ENCODE measurements at places on chromosomes 13 and 19.

GRCh38 chr13:77028202-77028601, 1.2 kb upstream of the FBXL3 start:
- no peak for DNase-seq

- DNase-seq, result no peak
These were observed 939.2 kb upstream of the ATXN8OS start for GRCh38 chr13:69168436-69168835.

- DNase-seq, result peak; percentile 74
These were observed 67.7 kb upstream of the STARD13 start for GRCh38 chr13:33353210-33353609.

DNA sequence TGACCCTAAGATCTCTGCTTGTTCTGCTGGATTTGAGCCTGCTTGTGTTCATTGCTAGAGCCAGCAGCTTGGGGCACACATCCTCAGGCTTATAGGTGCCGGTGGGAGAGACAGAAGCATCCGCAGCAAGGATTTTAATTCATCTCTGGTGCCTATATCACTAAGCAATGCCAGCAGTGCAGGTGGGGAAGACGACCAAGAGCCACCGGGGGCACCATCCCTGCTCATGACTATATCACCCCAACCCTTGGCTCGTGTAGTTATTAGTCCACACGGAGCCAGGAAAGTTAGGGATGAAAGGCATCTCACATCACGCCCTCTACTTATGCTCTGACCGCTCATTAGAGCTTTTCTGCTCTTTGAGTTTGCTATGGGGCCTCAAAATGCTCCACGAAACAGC, 298.2 kb downstream of the DCLK1 start:
- DNase-seq, result no peak

DNA sequence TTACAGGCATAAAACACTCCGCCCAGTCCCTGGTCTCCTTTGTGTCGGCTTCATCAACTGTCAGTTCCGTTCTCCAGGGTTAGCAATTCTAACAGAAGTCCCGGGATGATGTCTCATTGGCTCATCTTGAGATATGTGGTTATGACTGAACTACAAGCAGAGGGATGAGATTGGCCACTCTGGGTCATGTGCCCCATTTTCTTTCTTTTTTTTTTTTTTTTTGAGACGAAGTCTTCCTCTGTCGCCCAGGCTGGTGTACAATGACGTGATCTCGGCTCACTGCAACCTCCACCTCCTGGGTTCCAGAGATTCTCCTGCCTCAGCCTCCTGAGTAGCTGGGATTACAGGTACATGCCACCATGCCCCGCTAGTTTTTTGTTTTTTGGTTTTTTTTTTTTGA, 95.4 kb upstream of the MRI1 start:
- DNase-seq, result no peak

DNA sequence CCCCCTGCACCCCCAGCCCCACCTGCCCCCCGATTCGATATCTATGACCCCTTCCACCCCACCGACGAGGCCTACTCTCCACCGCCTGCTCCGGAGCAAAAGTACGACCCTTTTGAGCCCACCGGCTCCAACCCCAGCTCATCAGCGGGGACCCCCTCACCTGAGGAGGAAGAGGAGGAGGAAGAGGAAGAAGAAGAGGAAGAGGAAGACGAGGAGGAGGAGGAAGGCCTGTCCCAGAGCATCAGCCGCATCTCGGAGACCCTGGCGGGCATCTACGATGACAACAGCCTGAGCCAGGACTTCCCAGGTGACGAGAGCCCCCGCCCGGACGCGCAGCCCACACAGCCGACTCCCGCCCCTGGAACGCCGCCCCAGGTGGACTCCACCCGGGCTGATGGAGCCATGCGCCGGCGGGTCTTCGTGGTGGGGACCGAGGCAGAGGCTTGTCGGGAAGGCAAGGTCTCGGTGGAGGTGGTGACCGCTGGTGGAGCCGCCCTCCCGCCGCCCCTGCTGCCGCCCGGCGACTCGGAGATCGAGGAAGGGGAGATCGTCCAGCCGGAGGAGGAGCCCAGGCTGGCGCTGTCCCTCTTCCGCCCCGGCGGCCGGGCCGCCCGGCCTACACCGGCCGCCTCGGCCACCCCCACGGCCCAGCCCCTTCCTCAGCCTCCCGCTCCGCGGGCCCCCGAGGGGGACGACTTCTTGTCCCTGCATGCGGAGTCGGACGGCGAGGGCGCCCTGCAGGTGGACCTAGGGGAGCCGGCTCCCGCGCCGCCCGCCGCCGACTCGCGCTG, 9.2 kb downstream of the SCAF1 start:
- no peak for DNase-seq

- peak; percentile 75 for DNase-seq
These were observed 2.4 kb upstream of the ARGLU1 start for GRCh38 chr13:106570299-106570852.

DNA sequence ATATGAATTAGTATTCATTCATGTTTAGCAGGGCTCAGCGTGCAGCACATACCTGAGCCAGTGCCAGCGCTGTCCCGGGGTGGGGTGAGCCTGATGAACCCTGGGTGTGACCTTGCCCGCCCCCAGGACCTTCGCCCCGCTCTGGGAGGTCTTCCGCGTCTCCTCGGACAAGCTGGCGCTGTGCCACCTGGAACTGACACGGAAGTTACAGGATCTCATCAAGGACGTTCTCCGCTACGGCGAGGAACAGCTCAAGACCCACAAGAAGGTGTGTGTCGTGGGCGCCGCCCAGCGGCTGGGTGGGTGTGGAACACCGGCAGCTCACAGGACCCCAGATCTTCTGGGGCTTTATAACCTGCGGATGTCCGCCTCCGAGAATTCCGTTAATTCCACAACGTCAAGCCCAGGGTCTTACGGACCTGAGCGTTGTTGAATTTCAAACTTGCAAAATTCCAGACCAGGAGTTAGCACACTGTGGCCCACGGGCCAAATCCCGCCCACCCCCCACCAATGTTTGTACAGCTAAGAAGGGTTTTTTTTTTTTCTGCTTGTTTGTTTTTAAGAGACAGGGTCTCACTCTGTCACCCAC, 15.4 kb downstream of the FCHO1 start:
- peak; percentile 93 for DNase-seq

DNA sequence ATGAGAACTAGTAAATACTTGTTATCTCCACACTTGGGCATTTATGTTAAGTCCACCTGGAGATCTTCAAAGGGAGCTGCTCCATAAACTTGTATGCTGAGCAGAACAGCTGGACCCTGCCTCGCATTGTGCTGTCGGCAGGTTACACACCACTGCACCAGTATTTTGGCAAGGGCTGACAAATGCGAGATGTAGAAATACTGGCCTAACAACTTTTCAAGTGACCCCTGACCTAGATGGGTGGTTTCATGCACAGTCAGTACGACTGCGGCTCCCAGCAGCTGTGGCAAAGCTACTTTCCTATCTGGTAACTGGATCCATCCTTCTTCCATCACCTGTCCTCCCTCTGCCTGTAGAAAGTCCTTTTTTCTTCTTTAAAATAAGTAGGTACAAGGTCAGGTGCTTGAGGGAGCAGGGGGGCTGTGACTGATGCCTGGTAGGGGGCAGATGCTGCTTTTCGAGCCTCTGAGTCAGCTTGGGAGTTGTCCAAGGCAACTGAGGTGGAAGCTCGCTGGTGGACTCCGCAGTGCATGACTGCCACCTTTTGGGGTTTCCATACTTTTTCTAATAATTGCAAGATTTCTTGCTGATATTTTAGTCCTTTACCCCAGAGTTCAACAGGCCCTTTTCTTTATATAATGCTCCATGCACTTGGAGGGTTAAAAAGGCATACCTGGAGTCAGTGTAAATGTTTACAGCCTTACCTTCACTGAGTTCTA, 86.8 kb downstream of the SLC25A15 start:
- no peak for DNase-seq

DNA sequence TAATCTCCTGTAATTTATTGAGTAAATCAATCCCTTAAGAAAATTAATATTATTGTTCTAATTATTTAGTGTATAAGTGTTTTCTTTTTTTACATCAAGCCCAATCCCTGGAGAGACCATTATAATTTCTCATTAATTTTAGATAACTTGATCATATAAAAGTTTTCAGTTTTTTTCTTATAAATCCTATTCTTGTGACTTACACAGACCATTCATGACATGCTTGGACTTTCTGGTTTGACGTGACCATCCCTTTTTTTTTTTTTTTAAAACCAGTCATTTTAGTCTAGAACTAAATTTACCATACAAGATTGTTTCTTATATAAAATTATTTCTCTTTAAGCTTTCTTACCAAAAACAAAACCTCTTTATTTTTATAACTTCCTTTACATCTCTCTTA, 5.4 kb upstream of the MTRF1 start:
- peak; percentile 57 for DNase-seq

- no peak for DNase-seq
These were observed 23.3 kb downstream of the IL12RB1 start for GRCh38 chr19:18063463-18063862.

GRCh38 chr13:69389899-69390298, 717.7 kb upstream of the ATXN8OS start:
- peak; percentile 71 for DNase-seq

GRCh38 chr13:42041011-42041683, 7.3 kb upstream of the DGKH start:
- DNase-seq, result peak; percentile 63

DNA sequence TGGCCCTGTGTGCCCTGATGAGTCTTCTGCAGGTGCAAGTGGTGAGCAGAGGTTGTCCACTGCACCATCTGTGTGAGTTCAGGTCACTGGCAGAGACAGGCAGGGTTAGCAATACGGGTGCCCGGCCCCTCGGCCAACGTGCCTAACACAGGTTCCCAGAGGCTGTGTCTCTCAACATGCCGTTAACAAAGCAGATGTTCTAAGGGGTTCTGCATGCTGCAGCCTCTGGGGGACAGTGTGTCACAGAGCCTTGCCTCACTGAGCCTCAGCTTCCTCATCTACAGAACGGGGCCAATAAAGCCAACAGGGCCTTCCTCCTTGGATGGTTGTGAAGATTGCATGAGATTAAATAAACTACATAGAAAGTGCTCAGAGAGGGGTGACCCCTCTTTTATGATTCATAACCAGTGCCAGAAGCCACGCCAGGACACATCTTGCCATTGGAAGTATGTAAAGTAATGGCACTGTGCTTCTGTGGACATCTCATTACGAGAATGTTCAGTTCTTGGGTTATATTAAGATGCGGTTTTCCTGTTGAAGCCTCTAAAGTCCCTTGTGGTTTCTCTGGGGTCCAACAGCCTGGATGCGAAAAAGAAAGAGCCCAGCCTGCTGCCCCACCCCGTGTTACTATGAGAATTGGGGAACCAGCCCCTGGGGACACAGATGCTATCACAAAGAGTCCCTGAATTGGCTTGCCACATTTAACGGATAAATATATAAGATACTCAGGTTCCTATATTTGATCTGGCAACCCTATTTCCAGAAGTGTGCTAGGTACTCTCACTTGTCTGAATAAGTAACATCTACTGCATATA, 11.2 kb upstream of the ARHGEF18 start:
- DNase-seq, result peak; percentile 92

- no peak for DNase-seq
These were observed 329.6 kb downstream of the PCDH20 start for GRCh38 chr13:61086087-61086486.

DNA sequence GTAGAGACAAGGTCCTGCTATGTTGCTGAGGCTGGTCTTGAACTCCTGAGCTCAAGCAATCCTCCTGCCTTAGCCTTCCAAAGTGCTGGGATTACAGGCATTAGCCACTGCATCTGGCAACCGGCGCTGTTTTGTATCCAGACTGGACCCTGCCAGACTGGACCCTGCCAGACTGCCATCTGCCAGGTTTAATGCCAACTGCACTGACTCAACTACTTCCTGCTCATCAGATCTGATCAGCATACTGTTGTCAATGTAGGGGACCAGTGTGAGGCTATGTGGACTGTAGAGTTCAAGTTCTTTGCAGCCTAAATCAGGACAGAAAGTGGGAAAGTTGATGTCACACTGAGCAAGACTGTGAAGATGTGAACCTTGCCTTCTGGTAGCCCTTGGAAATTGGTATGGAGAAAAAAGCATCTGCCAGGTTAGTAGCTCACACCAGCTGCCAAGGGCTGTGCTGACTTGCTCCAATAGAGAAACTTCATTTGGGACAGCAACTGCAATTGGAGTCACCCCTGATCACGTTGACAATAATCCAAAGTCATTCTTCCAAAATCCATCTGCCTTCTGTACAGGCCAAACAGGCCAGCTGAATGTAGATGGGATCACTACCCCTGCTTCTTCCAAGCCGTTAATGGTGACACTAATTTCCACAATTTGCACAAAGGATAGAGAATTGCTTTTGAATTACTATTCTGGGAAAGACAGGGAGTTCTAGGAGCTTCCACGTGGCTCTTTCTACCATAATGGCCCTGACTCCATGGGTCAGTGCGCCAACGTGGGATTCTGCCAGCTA, 36.8 kb upstream of the ATP1A3 start:
- no peak for DNase-seq

- DNase-seq, result no peak
These were observed 154.1 kb downstream of the OLFM4 start for GRCh38 chr13:53182724-53183123.

- no peak for DNase-seq
These were observed at the start of gene SLC44A2 for GRCh38 chr19:10625003-10625761. Gene SLC44A2, plus strand, starts transcription at chr19:10625553. Its CDS starts 81 bp downstream, at chr19:10625634.

- no peak for DNase-seq
These were observed 14.3 kb downstream of the LRP3 start for GRCh38 chr19:33208371-33208895.
